Activated gamma-delta T cell (primary cell): ENCODE measurements at places on chromosomes 11 and 22.

DNA sequence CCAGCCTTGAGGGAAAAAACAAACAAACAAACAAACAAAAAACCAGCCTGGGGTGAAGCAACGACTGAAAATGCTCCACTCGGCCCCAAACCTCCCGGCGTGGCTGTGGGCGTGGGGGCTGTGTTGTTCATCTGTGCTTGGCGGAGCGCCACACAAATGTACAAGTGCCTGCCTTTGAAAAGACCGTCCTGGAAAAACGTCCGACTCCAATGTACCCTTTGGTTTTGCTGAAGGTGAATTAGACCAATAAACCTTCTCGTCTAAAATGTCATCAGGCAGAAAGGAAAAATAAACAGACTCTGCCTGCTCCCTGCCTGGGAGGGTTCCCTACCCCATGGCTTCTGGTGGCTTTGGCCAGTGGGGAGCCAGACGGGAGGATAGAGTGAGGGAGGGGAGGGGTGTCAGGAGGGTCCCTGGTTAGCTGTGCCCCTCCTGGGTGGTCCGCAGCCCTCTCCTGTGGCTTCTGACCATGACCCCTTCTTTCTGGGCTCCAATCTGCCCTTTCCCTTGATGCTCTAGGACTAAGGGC lies 93.9 kb downstream of the TRMU start:
- DNase-seq = no peak

DNA sequence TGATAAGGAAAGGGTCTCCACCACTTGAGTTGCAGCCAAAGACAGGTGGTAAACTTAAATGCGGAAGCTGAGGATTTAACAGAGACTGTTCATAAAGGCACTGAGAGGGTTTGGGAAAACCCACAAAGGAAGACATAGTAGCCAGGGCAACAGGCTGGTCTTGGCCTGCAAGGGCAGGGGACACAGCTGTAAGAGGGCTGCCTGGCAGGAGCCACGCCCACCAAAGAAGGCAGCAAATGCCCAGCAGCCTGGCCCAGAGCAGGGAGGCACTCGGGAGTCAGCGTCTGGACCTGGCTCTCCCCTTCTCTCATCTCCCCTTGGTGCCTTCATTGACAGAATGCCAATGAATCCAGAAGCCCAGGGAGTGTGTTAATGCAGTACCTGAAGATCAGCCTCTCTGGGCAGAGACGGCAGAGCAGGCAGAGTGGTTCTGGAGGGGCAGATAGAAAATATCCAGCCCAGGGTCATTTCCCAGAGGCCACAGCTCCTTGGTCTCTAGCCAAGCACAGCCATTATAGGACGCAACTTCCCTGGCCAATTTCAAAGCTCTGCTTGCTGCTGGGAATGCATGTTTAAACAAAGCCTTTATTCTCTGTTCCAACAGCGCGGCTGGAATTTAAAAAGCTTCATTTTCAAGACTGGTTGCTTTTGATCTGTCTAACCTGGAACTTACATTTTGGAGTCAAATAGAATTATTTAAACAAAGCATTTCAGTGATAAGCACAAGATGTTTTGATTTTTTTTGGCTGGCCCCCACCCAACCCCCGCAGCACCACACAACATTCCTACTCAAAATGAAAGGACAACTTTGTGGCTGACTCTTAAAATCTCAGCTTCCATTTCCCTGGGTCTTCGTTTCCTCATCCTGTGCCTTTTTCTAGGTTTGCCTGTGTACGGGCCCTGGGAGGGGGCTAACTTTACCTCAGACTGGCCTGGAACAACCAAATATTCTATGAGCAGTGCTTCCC lies 125.6 kb upstream of the LMO1 start:
- no peak for DNase-seq

GRCh38 chr11:119589001-119589400 lies 140.0 kb downstream of the NECTIN1 start:
- no peak for DNase-seq

- DNase-seq = no peak
Observed at GRCh38 chr11:111350811-111351210, 28.3 kb downstream of the POU2AF1 start.

DNA sequence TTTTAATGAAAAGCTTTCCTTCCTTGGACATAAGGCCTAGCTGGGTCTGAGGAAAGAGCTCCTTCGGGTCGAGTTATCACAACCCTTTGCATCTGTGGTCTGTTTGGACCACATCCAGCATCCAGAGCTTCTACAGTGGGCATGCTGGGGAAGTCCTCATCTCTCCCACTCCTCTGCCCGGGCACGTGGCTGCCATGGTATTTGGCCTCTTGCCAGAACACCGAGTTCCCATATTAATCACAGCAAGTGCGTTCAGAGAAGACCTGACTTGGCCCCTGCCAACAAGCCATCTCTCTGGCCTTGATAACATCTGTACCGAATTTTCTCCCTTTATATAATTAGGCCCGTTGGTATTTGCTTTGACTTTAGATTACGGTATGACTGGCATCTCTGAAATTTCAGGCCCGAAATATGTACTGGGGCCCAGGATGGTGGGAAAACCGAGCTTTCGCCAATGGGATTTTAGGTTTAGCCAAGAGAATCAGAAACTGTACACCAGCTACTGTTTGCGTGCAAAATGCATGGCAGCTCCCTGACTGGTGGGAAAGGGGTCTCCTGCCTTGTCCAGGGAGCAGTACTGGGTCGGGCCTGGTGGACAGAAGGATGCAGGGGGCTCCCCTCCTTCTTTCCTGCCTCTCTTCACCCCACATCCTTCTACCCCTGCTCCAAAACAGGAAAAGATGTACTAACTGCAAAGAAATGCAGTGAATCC lies 90.0 kb downstream of the MICAL2 start:
- no peak for DNase-seq

DNA sequence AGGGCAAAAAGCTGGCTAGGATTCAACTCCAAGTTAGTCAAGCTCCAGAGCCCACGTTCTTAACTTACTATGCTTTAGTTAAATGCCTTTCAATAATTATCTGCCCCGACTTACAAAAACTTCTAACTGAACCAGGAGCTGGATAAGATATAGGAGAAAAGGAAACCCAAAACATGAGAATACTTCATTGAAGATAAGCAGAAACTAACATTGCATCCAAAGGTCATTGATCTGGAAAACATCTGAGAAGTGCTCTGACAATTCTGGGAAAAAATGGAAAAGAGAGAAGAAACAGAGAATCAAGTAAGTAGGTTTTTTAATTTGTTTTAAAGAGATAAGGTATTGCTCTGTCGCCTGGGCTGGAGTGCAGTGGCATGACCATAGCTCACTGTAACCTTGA lies 27.2 kb downstream of the ACAT1 start:
- no peak for DNase-seq

DNA sequence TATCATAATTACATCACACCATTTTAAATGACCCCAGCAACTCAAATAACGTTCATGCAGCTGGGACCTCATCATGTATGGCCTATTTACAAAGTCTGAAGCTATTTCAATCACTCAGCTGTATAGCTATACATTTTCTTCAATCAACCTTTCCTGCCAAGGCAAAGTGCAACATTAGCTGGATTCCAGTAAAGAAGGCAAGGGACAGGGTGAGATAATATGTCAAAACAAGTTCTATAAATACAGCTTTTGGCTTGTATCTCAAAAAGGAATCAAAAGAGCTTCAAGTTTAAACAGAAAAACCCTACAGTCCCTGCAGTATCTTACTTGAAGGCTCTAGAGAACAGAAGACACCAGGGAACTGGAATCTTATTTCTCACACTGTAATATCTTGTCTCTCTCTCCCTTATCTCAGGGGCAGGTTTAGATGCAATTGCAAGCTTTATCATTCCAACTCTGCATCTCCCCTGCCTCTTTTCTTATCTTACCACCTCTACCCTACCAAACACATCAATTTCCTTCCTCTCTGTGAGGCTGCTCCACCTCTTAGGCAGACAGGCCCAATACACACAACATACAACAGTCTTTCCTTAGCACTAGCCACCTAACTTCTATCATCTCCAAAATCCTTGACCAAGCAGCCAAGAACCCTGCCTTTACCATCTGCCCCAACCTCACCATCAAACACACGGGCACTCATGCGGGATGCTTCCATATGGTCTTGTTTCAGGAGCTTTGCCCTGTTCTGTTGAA lies 34.5 kb downstream of the CELF1 start:
- no peak for DNase-seq

- DNase-seq = no peak
Observed at GRCh38 chr11:69402251-69402887, 79.1 kb upstream of the LINC01488 start.

DNA sequence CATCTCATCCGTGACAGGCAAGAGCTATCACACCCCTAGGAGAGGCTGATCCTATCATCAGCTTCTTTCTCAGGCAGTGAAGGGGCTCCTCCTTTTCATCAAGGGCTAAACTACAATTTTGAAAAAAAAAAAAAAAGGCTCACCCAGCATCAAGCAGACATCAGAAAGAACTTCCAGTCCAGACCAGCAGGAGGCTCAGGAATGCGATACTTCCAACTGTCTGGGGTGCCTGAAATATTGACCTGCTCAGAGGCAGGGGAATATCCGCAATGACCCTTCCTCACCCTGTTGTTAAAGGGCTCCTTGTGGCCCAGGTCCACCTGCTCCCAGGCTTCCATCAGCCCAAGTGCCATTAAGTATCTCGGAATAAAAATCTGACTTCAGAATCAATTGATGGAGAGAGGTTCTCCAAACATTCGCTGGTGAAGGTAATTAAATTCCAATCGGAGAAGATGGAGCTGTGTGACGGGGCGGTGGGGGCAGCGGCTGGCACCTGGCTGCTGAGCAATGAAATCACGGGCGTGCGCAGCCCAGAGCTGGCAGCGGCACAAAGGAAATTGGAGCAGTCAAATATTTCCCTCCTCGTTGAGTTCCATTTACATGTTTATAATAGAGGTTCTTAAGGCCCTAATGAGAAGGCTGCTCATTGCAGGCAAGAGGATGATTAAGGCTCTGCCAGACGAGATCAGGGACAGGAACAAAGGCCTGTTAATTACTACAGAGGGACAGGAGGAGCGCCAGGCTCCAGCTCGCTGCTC lies 69.0 kb upstream of the THY1 start:
- DNase-seq = no peak

GRCh38 chr22:30041475-30041874 lies 38.8 kb upstream of the HORMAD2 start:
- DNase-seq = no peak

DNA sequence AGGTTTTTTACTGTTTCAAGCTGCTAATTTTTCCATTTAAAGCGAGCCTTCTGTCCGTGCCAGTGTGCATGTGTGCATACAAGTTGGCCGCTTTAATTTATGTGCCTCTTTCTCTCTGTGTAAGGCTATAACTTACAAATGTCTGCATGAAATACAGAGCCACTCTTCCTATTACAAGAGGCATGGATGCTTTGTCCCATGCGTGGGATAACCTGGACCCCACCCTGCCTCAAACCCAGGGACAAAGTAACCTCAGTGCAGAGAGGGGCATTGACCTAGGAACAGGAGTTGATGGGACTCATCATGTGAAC lies 28.8 kb downstream of the PKNOX2 start:
- no peak for DNase-seq

DNA sequence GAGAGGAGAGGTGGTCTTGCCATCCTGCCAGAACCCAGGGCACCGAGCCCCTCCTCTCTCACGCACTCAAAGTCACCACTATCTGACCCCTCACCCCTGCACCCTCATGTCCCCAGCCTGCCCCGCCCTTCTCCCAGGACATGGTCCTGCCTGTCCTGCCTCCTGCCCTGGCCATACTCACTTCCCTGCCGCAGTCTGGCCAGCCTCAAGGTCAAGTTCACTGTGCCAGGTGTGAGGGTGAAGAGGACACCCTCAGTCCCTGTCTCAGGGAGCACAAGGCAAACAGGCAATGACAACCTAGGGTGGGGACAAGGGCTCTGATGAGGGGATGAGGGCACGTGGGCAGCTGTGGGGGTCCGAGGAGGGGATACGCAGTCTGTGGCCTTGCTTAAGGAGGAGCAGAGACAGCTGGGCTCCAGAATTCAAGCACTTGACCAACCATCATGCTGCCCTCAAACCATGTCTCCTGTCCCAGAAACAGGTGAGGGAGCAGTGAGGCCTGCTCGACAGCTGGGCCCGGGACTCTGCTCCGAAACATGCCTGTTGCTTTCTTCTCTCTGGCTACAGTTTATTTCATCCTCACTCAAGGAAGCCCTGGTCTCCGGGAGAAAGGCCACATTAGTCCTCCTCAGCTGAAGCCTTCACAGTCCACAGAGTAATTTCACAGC lies 36.6 kb downstream of the PDGFB start:
- no peak for DNase-seq

DNA sequence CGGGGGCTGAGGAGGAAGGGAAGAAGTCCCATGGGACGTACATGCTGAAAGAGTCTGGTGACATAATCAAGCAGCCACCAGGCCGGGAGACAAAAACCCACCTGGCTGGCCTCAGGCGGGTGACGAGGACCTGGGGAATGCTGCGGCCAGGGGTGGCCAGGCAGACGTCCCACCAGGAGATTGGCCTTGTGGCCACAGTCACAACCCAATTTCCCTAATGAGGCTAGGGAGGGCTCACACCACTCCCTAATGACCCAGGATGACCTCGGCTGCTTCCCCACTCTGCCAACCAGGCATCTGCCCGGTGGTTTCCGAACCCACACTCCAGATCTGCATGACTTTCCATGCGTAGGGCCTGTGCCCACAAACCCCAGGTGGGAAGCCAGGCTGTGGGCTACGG lies 66.9 kb downstream of the SCUBE1 start:
- DNase-seq = no peak

- no peak for DNase-seq
Observed at GRCh38 chr22:48715511-48715910, 1112.2 kb downstream of the BRD1 start.

DNA sequence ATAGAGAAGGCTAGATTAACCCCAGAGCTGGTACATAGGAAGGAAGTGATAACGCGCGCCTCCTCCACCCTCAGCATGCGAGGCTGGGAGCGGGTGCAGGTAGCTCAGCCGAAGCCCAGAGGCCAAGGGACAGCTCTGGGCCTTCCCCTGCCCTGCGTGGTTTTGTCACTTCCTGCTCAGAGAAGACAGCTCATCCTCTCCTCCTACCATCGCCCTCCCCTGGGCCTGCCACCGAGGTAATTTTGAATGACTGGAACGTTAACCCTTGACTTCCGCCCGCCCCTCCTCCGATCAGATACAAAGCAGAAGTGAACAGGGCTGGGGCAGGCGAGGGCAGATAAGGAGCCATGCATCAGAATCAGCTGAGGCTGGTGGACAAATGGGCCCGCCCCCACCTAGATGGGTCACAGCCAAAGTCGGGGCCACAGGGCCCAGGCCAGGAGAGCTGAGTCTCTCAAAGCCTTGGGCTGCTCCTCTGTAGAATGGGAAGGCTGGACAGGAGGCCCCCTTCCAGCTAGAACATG lies 1.6 kb downstream of the RAC2 start:
- DNase-seq = peak; percentile 53

DNA sequence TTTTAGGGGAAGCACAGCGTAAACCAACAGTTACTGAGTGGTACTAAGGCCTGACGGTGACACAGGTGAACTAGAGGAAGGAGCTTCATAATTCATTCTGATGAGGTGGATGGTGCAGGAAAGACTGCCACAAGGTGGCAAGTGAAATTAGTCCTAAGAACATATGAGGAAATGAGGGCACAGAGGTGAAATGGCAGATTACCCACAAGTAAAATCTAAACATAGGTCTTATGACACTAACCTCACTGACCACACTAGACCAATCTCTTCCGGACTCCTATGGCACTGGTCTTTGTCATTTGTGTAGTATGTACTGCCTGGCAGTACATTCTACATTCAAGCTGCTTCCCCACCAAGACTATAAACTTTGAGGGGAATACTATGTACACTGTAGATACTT lies 20.2 kb downstream of the GAB2 start:
- DNase-seq = no peak

GRCh38 chr11:87281496-87281895 lies 243.8 kb downstream of the TMEM135 start:
- DNase-seq = no peak
